Activated T-helper 1 cell treated with anti-CD3 and anti-CD28 coated beads, Interleukin-12 subunit alpha, Interleukin-12 subunit beta, Interleukin-2, Interleukin-4 antibody, amounts not matched to agents 30 ng/mL and 10 ng/mL and 1 ng/mL, durations not matched to agents 14 hours and 24 hours and 36 hours (primary cell): ENCODE measurements at places on chromosomes 13 and 19. TPM values are rescaled to one million over a fixed set of nuclear protein-coding genes. Genes with fewer than 3 reads are reported as not detected.

DNA sequence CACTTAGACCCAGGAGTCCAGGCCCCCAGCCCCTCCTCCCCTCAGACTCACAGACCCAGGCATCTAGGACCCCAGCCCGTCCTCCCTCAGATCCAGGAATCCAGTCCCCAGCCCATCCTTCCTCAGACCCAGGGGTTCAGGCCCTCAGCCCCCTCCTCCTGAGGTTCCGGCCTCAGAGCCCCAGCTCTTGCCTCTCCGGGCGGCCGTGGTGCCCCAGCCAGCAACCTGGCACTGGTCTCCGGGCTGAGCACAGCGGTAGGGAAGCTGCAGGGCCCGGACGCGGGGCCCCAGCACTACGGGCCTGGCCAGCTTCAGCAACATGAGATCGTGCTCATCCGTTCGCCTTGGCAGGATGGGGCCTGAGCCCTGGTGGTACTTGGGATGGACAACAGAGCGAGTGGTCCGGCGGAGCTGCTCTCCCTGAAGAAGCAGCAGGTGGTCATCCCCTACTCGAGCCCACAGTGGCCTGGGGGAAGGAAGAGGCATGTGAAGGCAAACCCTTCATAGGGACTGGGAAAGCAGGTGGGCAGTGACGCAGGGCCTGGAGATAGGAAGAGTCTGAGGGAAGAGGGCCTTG, 3.7 kb downstream of the KLK10 start:
- DNase-seq, result no peak

- DNase-seq, result peak; percentile 50
These were observed 9.0 kb downstream of the ZNF808 start for GRCh38 chr19:52536448-52536800.

LRRC63 gene
- 0.13 and 0.17 TPM in 2 replicates for total RNA-seq

DNA sequence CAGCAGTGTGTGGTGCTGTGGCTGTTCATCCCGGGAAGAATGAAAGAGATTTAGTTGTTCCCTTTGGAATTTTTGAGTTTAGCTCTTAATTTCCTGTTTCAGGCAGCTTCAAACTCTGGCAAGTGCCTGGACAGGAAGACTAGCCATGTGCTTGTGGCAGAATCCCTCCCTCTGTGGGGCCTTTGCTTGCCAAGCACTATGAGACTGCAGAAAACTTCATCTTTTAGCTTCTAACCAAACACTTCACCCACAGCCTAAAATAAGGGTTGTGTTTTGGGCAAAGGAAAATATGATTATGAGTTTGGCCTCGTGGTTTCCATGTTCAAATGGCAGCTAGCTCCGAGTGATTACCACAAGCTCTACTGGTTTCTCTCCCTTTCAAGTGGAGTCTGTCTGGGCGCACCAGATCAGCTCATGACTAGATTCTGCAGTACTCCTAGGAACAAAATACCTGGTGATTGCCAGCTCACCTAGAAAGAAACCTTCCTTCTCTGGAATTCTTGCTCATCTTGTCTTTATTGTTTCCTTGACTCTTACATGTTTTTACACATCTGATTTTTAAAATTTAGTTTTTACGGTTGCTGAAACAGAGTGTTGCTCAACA, 707.5 kb downstream of the SLITRK6 start:
- no peak for DNase-seq

RNU6-9 gene
- not detected in 2 replicates for total RNA-seq

EPN1 gene
- 46.0 and 48.3 TPM in 2 replicates for total RNA-seq

- DNase-seq, result no peak
These were observed 99.8 kb downstream of the LACC1 start for GRCh38 chr13:43979492-43979891.

GRCh38 chr13:99150575-99151361, 49.9 kb upstream of the UBAC2 start:
- no peak for DNase-seq

CYP2A7 gene
- not detected in 2 replicates for total RNA-seq

ZNF382 gene
- 10.2 and 10.8 TPM in 2 replicates for total RNA-seq

DNA sequence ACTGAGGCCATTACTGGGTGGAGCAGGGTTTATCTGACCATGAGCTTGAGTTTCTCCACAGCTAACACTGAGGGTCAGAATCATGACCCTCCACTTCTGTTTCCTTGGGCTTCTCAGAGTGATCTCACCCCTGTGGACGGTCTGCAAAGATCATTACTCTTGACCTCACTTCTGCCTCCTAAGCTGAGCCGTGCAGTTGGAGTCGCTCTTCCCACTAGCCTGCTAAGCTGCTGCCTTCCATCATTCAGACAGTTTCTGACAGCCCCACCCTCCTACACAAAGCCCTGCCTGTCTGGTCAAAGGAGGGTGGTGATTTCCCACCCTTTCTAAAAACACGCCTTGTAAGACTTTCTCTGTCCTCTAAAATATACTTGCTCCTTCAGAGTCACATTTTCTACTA, 9.3 kb upstream of the FRY start:
- no peak for DNase-seq

CCL25 gene
- not detected in 2 replicates for total RNA-seq

DNA sequence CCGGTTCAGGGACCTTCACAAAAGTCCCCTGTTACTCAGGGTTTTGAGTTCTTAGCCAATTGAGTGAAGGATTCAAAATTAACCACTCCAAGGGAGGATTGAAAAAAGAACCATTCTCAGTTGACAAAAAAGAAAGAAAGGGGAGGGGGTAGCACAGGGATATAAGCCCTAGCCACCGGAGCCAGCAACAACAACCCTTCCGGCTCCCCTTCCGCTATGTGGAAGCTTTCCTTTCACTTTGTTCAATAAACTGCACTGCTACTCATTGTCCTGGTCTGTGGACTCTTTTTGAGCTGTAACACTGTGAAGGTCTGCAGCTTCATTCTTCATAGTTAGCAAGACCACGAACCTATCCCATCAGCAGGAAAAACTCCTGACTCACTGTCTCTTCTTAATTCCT, 1488.1 kb upstream of the PRR20A start:
- no peak for DNase-seq

DNA sequence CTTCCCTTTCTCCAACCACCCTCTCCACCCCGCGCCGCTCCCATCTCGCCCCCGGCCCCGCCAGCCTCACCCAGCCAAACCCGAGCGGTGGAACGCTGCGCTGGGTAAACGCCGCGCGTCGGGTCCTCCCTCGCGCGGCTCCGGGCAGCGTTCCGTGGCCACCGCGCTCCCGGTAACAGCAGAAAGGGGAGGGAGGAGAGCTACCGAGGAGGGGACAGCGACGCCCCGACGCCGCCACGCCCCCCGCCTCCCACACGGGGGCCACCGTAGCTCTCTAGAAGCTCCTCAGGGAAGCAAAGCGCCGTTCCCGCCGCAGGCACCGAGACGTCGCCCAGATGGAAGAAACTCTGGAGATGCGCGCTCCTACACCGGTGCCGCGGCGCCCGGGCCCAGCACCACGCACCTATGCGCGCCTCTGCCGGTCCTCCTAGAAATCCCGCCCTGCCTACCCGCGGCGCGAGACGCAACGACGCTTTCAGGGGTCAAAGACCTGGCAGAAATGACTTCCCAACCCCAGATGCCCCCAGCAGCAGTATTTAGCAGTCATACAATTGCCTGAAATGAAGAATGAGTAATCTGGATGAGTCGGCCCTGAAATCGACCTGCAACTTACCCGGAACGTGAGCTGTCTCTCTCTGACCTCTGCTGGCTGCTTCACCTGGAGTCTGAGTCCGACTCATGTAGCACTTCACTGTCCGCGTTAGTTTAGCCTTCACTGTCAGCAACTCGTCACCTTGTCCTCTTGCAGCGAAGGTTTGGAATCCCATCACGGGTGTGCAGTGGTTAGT, at the start of gene RUBCNL:
RUBCNL (minus strand) TSS at position 189 of the 788 bp plus-strand sequence. CDS start 14,777 bp downstream, outside the sequence.
- peak; percentile 13 for DNase-seq

ZGLP1 gene
- 3.5 and 4.2 TPM in 2 replicates for total RNA-seq

GRCh38 chr13:37806666-37807065, 62.9 kb downstream of the TRPC4 start:
- DNase-seq, result no peak

- DNase-seq, result no peak
These were observed 15.9 kb downstream of the KL start for GRCh38 chr13:33032037-33032625.

KANK3 gene
- total RNA-seq, result 0.86 and 1.4 TPM in 2 replicates

NCLN gene
- 112 and 118 TPM in 2 replicates for total RNA-seq

GRCh38 chr13:70623239-70623638, 515.0 kb upstream of the KLHL1 start:
- no peak for DNase-seq

DNA sequence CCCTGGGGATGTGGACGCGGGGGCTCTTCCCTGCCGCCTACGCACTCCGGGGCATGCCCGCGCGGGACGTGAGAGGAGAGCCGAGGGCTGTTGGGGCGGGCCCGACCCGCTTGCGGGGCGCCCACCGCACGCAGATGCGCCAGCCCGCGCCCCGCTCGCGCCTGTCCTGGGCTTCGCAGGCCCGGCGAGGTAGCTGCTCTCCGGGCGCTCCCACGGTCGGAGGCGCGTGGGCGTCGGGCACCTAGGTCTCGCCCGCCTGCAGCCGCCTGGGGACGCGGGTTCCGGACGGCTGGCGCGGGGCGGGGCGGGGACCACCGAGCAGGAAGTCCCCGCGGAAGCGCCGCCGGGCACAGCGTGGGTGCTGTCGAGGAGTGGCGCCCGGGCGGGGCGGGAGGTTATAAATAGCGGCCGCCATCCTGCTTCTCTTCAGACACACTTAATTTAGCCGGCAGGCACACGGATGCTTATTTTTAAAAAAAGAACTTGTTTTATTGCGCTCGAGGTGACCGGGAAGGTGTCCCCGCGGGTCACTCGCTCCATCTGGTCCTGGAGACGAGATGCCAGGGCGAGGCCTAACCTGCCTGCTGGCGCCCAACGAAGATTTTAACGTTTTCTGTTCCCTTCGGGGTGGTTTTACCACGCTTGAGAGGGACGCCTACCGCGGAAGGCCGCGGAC, 561 bp upstream of the GJA3 start:
- peak; percentile 30 for DNase-seq

- no peak for DNase-seq
These were observed 3.3 kb upstream of the ADGRE5 start for GRCh38 chr19:14377883-14378328.

NKG7 gene
- 376 and 393 TPM in 2 replicates for total RNA-seq

- DNase-seq, result peak; percentile 59
These were observed 11.3 kb downstream of the STAP2 start for GRCh38 chr19:4327252-4327876.

GRCh38 chr13:50224534-50224933, 209.3 kb downstream of the KCNRG start:
- no peak for DNase-seq

SMIM17 gene
- 0.18 TPM in 1 of 2 replicates, not detected in the other for total RNA-seq

GRCh38 chr13:98360545-98360944, 183.5 kb upstream of the RNF113B start:
- no peak for DNase-seq

S1PR4 gene
- 44.3 and 45.3 TPM in 2 replicates for total RNA-seq
